ENCODE measurements at places on chromosomes 16 and 17.

- DNase-seq = no peak
Observed at GRCh38 chr17:79791735-79792161, 5.1 kb downstream of the CBX8 start.

DNA sequence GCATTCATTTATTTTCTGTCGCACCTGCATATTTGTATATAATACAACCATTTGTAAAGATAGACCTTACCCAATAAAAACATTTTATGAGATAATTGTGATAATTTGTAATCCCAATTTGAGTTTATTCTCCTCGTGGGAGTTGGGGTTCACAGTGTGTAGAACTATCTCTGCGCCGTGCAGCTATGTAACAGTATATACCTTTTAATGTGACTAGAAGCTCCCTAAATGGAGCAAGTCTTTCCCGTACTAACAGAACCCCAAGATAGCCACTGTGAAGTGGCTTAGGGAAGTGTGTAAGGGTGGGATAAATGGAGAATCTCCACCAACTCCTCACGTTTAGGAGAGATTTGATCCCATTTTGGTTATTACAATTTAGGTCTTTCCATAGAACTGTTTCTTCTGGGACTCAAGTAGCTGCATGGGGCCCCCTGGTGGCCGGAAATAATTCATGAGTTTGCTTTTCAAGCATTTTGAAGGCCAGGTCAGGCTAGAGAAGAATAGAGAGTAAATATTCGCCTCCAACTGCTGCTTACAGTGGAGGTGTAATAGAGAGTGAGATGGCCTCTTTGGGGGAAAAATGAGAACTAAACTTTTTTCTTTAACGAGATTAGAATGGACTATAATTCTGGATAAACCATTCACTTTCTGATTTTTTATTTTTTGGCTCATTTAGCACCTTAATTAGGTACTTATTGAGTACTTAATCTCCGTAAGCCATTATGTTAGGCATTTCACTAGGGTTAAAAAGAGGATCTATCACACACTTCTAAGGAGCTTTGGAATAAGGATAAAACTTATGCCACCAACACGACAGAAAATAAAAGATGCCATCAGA, 4.5 kb downstream of the TMEM100 start:
- peak; percentile 73 for DNase-seq

DNA sequence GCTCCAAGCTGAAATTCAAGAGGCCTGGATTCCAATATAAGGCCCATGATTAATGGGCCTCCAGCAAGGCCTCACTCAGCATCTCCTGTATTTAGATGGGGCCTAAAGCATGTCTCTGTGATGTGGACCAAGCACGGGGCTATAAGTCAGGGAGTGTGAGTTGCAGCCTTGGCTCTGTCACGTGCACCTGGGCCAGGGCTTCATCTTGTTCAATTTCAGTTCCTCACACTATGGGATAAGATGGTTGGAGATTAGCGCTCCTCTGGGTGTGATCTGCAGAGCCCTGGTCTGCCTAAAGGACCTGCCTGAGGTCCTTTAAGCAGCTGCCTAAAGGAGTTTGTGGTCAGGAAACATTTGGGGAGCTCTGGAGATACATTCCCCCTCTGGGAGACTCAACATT, 25.2 kb downstream of the KLHL36 start:
- no peak for DNase-seq

- DNase-seq = no peak
Observed at GRCh38 chr17:65990593-65990992, 201.3 kb downstream of the CEP112 start.

- peak; percentile 78 for DNase-seq
Observed at GRCh38 chr16:592518-593306, 2.8 kb downstream of the RAB40C start.

DNA sequence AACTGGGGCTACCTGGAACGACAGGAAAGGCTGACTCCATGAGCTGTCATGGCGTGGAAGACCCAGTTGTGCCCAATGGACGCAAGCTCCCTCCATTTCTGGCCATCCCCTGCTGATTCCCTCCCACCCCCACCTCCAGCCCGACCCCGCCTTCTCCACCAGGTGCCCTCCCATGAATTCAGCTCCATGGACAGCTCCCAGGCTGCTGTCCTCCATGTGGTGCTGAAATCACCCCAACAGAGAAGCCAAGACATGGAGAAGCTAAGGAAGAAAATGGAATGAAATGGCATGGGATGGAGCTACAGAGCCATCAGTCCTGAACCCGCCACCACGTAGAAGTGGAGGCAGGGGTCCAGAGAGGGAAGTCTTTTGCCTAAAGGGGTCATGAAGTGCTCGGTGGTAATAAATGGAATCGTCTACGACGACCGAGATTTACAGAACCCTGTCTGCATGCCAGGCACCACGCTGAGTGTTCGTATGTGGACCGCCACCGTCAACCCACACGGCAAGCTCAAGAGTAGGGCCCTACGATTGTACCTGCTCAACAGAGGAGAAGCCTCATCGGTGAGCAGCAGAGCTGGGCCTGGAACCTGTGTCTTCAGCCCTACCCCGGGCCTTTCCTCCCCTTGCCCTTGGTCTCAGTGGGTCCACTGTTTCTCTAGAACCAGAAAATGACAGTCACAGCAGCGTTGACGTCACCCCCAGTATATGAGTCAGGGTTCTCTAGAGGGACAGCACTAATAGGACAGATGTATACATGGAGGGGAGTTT, 9.3 kb upstream of the ZC3H18 start:
- peak; percentile 30 for DNase-seq

- DNase-seq = peak; percentile 78
Observed at GRCh38 chr16:79770244-79771064, 169.9 kb upstream of the MAF start.

GRCh38 chr16:4016658-4017057, 99.6 kb downstream of the ADCY9 start:
- peak; percentile 56 for DNase-seq

DNA sequence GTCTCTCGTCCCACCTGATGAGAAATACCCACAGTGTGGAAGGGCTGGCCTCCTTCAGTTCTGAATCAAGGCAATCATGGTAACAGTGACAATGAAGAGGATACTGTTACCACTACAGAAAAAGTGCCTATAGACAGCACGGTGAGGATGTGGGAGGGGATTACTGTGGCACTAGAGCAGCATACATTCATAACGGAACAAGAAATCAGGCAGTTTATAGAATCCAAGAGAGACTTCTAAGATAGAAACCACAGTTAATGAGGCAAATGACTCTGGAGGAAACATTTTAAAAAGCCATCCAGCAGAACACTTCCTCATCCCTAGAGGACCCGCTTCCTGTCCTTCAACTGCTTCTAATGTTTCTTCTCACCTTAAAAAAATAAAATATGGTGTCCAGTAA, 2.7 kb downstream of the RUSF1 start:
- peak; percentile 88 for DNase-seq

DNA sequence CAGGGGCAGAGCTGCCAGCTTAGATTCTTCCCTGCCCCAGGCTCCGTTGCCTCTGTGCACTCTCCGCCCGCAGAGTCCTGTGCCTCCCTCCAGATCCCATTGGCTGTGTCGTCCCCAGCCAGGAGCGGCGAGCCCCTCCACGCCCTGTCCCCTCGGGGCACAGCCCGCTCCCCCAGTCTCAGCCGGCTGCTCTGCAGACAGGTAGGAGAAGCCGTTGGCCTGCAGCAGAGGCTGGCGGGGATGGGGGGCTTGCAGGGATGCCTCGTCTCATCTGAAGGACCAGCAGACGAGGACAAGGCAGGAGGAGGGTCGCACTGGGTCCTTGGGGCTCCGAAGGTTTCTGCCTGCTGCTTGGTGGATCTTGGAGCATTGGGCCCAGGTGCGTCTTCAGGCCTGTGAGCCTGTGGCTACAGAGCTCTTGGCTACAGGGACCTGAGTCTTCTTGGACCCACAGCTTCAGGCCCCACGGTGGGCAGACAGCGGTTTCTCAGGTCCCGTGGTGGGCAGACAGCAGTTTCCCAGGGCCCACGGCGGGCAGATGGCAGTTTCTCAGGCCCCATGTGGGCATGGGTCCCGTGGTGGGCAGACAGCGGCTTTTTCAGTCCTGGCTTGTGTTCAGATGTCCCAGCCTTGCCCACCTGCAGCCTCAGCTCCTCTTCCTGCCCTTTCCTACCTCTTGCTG, 6.0 kb downstream of the TPSG1 start:
- DNase-seq = no peak

GRCh38 chr16:53022374-53022773, 30.3 kb downstream of the CHD9NB start:
- peak; percentile 57 for DNase-seq

GRCh38 chr17:58432806-58433573, 15.7 kb upstream of the RNF43 start:
- no peak for DNase-seq

GRCh38 chr16:53744449-53744848, 40.5 kb downstream of the FTO start:
- peak; percentile 32 for DNase-seq

- no peak for DNase-seq
Observed at GRCh38 chr16:73615071-73615940, 567.4 kb upstream of the ZFHX3 start.

DNA sequence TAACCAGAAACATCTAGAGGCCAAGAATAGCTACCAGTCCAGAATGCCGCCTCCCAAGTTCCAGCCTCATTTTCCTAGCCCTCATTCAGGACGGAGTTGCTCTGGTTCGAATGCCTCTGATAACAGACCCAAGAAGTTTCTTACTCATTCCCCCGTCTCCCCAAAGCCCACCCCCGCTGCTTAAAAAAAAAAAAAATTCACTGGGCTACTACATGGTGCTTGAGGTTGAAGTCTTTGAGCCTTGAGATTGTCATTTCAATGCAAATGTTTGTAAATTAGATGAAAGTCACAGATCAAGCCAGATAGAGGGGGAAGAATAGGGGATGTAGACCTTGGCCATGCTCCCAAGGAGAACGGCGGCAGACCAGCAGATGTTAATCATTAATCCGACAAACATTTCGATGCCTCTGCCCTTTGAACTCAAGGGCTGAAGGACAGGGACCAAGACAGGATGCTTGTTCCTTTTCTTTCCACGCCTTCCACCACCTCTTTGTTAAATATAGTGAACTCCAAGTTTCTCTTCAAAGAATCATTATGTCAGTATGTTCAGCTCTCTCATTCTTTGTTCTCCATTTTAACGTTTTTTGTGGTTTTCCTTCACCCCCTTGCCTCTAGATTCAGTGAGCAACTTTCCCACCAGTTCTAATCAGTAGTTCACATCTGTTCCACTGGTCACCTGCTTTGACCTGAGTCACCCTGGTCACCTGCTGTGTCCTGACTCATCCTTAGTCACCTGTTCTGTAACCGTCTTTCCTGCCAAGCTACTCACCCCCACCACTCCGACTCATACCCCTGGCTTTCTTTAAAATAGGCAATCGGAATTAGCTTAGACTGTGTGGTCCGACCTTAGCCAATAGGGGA, 190.3 kb downstream of the CPPED1 start:
- peak; percentile 48 for DNase-seq

DNA sequence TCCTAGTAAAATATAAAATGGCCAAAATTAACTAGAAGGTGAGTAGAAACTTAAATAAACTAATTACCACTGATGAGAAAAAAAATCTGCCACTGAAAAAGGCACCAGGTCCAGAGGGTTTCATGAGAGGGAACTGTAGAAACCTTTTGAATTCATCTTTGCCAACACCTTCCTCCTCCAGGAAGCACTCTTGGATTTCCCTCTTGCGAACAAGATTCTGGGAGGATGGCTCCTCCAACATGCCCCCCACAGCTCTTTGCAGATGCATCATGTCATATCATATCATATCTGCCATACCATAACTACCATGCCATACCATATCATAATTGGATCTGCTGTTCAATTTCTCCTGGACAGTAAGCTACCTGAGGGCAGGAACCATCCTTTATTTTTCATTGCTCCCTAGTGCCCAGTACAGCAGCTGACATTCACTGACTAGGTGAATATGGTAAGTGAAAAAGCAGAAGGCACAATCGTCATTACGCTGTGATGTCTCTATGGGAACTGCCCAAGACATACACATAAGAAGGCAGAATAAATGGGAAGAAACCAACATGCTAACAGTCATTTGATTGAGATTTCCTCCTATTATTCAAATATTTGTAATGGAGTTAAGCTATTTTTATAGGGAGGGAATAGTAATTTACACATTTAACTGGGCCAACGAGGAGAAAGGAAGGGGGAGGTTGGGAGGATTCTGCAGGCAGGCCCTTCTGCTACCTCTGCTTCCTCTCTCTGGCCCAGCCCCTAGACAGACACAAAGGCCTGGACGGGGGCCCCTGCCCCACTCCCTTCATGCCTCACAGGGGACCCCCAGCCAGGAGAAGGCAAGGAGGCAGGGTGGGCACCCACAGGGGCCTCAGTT, 110.1 kb upstream of the SMURF2 start:
- peak; percentile 29 for DNase-seq

DNA sequence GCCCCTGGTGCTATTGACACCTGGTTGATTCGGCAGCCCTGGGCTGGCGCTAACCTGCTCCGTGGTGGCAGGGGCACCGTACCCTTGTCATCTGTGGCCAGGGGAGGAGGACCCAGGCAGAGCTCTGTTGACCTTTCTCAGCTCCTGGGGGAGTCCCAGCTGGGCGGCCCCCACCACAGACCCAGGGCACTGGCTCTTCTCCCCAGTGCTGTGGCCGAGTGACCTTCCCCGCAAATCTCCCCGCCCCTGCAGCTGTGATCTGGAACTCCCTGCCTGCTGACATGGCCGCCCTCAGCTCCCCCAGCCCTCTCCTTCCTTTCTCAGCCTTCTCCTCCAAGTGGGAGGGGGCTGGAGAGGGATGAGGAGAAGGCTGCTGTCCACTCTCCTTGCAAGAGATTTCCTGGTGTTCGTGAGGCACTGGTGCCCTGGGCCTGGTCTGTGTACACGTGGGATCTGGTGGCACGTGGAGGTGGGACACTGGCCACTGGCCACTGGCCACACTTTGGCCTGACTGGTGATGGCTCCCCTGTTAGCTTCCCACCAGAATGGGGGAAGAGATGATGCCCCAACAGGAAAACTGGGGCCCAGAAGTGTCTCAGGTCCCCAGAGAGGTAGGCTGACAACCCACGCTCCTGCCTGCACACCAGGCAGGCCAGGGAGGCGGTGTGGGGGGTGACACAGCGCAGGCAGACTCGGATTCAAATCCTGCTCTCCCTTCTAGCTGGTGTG, 8.2 kb downstream of the FMNL1 start:
- no peak for DNase-seq

DNA sequence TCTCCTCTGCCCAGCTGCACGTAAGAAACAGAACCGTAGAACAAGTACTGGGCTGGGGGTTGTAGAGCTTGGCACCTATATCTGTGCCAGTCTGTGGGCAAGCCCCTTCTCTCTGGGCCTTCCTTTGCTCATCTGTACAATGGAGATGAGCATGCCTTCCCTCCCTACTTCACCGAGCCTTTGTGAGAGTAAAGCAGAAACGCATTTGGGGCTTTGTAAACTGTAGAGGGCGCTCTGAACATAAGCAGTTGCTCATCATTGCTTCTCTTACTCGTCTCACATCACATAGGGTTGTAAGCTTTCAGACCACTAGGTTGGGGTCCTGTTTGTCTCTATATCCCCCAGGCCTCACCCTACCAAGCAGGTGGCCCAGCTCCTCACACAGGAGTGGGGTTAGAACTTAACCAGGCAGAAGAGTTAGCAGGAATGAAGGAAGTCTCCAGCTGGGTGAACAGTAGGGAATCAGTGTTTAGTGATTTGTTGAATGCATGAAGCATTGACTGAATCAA, 15.1 kb downstream of the SAMD14 start:
- DNase-seq = peak; percentile 85

Measured in KBM-7 (cell line).